ENCODE measurements at places on chromosomes 3 and 15. TPM values are rescaled to one million over a fixed set of nuclear protein-coding genes. Genes with fewer than 3 reads are reported as not detected.

DNA sequence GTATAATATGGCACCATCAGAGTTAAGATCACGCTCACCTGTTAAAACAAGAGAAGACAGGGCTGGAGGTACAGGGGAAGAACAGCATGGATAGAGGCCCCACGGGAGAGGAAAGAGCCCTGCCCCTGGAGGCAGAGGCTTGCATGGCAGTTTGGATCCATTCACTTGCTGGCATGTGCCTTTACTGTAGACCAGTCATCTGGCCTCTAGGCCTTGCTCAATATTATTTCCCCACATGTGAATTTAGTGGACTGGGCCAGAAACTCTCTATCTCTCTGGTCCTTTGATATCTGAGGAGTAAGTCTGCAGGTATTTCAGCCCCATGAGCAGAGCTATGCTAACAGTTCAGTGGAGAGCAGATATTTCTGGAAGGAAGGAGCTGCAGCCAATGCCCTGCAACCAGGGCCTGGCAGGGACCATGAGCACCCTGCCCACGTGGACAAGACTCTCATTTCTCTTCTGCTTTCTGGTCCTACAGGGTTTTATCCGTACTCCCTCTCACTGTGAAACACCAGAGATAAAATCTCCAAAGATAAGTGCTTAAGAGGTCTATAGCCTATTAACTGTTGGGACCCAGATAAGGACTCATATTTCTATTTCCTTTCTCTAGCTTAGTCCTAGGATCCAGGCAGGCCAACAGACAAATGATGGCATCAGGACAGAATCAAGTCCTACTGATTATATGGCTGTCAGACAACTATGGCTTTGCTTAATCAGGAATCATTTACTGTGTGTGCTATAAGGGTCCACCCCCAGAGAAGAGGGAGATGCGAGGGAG is 65.0 kb downstream of the CLDN11 start:
- no peak for DNase-seq

GRCh38 chr3:22441711-22442110 is 690.7 kb upstream of the ZNF385D start:
- no peak for DNase-seq

GRCh38 chr15:41024131-41024530 is 70.9 kb downstream of the CHAC1 start:
- no peak for DNase-seq

GRCh38 chr15:41955100-41955499 is 17.3 kb downstream of the EHD4 start:
- no peak for DNase-seq

DNA sequence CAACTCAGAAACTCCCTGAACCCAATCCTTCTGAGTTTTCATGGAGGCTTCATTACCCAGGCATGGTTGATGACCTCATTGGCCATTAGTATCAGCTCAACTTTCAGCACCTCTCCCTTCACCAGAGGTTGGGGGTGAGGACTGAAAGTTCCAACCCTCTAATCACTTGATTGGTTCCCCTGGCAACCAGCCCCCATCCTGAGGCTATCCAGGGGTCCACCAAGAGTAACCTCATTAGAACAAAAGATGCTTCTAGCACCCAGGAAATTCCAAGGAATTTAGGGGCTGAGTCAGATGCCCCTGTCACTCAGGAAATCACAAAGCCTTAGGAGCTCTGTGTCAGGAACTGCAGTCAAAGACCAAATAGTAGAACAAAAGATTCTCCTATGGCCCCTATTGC is 43.8 kb downstream of the ADAMTSL3 start:
- no peak for DNase-seq

DNA sequence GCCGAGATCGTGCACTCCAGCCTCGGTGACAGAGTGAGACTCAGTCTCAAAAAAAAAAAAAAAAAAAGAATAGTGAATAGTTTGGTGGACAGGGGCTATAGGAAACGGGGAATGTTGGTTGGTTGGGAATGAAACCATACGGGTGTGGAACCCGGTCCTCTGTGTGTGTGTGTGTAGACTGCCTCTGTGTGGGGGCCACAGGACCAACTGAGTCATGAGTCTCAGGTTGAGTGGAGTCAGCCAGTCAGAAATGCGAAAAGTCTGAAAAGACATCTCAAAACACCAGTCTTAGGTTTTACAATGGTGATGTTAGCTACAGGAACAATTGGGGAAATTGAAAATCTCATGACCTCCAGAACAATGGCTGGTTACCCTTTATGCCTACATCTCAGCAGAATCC is 44.5 kb downstream of the ZDHHC19 start:
- DNase-seq, result no peak

DNA sequence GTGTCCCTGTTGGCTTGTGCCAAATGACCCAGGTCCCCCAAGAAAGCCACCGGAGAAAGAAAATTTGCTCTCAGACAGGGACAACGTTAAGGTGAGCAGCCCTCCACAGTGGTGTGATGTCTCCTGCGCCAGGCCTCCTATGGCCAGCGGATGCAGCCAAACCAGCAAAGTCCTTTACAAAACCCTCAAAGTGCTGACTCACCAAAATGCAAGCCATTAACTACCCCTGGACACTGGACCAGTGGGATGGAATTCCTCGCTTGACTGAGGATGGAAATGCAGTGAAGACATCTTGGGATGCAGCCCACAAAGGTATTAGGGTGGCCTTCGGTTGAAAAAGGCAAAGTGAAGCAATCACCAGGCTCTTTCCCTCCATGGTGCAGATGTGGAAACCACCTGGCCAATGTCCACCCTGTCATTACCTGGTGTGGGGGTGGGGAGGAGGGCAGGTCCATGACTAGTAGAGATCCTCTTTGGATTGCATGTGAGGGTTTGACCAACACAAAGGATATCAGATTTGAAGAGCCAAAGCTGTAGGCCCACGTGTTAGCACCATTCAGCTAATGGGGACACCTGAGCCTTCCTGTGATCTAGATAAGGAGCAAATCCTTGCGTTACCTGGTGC is 127.4 kb upstream of the SLC6A11 start:
- no peak for DNase-seq

DNA sequence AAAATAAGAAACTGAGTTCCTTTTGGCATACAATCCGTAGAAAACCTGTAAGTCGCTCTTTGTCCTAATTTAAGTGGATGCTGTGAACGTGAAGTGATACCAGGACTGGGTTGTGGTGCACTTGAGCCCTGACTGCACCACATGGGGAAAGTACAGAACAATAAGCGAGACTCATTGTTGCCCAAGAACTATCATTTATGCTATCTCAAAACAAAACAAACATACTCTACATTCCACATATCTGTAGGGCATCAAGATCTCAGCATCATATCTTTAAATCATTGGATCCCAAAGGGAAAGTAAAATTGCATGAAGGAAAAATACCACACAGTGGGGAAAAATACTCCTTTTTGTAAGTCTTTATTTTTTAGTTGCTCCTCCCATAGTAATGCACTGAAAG is 580.3 kb downstream of the MECOM start:
- DNase-seq, result no peak

DNA sequence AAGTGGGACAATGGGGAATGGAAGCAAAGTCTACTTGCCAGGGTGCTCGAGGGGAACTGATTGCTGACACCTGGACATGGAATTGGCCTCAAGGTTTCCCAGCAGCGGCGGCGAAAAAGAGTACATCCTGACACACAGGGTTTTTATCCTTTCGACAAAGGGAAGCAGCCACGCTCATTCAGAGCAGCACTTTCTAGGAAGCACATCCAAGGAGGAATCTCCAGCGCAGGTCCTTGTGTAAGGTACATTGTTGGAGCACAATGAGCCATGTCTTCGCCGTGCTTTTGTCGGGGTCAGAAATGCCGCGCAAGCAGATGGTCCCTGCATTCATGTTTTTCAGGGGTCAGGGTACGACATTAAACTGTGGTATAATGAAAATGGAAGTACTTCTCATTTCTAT is 16.8 kb downstream of the CACNA1D start:
- DNase-seq, result no peak

GRCh38 chr15:62264196-62264595 is 99.1 kb upstream of the C2CD4B start:
- no peak for DNase-seq

GRCh38 chr3:10926256-10926810 is 66.2 kb upstream of the SLC6A1 start:
- DNase-seq, result no peak

The SLC25A36 gene
- 41.9 TPM for total RNA-seq

The LRRIQ4 gene
- not detected for total RNA-seq

The RPS17 gene
- total RNA-seq, result 3,066 TPM

The ZWILCH gene
- total RNA-seq, result 32.8 TPM

The IL5RA gene
- 0.35 TPM for total RNA-seq

The ENTPD3 gene
- total RNA-seq, result not detected
